ENCODE measurements at places on chromosomes 2 and 18.

DNA sequence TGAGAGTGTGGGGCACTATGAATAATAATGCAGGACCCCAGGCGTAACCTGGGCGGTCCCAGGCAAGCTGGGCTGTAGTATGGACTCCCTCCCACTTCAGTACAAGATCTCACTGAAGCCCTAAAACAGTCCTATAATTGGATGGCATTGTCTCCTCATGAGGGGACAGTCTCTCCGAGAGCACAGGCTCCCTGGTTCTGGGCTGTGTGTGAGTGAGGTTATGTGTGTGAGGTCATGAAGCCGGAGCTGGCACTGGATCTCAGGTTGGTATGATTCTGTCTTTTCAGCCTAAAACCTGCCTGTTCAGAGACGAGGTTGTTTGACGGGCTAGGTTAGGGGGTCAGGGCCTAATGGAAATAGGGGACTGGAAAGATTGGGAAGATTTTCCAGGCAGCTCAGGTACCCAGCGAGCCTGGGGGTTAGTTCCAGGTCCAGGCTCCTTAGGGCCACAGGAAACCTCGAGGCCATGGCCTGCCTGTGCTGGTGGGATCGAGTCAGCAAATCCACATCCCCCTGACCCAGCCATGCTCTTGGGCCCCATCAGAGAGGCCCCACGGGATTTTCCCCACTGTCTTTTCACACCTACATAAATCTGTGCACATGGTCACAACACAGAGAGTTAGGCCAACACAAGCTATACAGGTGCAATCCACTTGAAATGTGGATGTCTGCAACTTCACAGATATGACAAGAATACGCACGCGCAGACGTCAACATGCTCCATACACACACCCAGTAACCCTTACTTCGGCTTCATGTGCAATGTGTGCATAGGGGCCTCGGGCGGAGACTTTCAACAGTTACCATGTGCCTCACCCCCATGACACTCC is 94.8 kb downstream of the INHBB start:
- DNase-seq, result no peak

DNA sequence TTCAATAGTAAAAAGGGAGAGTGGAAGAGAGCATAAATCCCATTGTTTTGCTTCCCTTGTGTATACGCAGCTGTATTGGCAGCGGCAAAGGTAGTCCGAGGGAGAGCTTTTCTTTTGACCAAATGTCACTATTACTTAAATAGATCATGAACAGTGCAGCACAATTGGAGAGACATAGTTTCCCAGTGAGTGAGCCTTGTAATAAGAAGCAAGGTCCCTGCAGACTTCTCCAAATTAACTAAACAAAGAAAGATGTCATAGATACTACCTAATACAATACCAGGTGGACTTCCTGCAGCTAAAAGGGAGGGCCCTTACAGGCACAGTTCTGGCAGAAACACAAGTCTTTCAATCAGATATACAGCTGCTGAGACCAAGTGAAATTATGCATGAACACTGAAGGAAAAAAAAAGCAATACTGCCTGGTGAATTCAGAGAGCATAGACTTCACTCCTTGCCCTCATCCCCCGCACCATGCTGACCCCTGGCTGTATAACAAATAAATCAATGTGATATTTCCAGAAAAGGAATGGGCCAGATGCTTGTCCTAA is 404.7 kb upstream of the CDH2 start:
- no peak for DNase-seq

- DNase-seq, result no peak
Measured at GRCh38 chr2:44943693-44944101, 2.2 kb downstream of the SIX3 start.

GRCh38 chr2:119264781-119265692 is 41.4 kb downstream of the STEAP3 start:
- DNase-seq, result peak; percentile 61

GRCh38 chr2:16261791-16262190 is 321.4 kb downstream of the MYCN start:
- DNase-seq, result no peak

DNA sequence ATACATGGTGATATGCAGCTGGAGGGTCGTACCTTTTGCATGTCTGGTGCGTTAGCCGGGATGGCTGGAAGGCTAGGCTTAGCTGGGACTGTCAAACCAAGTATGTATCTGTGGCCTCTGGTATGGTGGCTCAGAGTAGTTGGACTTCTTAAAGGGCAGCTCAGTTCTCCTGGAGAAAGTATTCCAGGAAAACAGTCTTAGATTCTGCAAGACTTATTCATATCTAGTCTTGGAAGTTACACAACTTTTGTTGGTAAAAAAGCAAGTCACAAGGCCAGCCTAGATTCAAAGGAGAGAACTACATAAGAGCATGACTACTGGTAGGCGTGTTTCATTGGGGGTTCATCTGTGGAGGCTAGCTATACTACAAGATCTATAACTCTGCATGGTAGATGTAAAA is 45.5 kb downstream of the EML4 start:
- no peak for DNase-seq

GRCh38 chr2:217773539-217773938 is 229.3 kb downstream of the TNS1 start:
- DNase-seq, result no peak

DNA sequence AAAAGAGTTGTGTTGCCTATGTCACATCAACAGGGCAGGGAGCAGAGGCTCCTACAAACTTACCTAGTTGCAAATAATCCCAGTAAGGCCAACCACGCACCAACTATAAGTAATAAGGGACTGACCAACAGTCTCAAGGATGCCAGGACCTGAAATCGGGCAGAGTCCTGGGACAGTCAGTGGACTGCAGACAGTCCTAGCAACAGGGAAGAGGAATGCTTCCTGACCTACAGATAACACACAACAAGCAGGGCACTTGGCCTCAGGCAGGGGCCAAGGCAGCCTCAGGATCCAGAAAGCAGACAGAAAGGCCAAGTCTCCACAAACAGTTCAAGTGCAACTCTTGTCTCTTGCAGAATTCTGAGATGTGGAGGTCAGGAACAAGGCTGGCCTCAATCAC is 56.2 kb downstream of the GALNT14 start:
- DNase-seq, result no peak

- DNase-seq, result peak; percentile 46
Measured at GRCh38 chr2:84832772-84833461, 48.0 kb downstream of the TRABD2A start.

GRCh38 chr18:56413862-56414261 is 224.5 kb downstream of the TXNL1 start:
- DNase-seq, result no peak

- no peak for DNase-seq
Measured at GRCh38 chr18:11533942-11534496, 75.4 kb upstream of the SLC35G4 start.

GRCh38 chr2:100051253-100051652 is 91.1 kb downstream of the AFF3 start:
- DNase-seq, result no peak

- DNase-seq, result no peak
Measured at GRCh38 chr2:218540015-218540414, 28.1 kb downstream of the USP37 start.

GRCh38 chr18:57175532-57175931 is 28.6 kb downstream of the BOD1L2 start:
- DNase-seq, result no peak

GRCh38 chr2:177287814-177288213 is 23.3 kb upstream of the NFE2L2 start:
- no peak for DNase-seq

- DNase-seq, result no peak
Measured at GRCh38 chr2:98796775-98797544, 66.0 kb upstream of the MGAT4A start.

GRCh38 chr2:238313289-238313990 is 6.9 kb upstream of the TRAF3IP1 start:
- DNase-seq, result no peak

DNA sequence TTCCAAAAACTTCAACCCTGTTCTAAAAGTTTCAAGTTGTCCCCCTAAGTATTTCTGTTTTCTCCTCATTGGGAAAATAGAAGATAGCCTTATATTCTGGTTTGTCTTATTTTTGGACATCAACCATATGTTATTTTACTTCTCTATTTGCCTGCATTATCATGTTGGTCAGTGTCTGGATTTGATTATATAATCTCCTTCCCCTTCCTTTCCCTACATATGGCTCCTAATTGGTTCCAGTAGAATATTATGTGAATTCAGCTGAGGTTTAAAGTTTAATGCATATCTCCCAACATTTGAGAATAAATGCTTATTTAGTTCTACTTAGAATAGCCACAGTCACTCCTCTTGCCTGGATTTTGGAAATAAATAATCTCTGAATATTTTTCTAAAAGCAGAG is 66.9 kb downstream of the OXER1 start:
- no peak for DNase-seq

DNA sequence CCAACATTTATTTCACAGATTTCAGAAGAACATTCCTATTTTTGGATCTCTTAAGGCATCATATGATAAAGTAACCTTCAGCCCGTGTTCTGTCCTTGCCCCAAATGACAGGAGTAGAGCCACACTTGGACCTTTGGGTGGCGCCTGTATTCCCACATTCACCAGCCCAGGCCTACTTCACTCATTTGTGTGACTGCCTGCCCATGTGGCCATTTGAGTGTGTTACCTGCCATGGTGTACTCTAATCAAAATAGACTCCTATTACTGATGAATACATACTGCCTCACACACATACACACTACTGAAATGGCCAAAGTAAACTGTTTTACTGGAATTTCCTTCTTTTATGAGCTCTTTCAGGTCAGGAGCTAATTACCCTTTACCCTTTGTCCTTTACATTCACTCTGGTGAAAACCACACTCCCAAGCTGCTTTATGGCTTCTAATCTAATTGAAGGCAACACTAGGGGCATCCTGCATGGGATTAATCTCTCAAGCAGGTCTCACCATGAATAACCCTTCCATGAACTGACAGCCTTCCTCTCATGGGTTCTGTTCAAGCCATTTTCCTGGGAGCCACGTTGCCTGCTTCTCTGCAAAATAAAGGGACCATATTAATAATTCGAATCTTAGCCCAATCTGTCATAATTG is 271.0 kb upstream of the GALNT5 start:
- DNase-seq, result peak; percentile 4

GRCh38 chr2:171124541-171124940 is 36.2 kb downstream of the TLK1 start:
- no peak for DNase-seq

- DNase-seq, result no peak
Measured at GRCh38 chr2:12710301-12710700, 6.4 kb upstream of the TRIB2 start.

GRCh38 chr2:15436195-15436594 is 124.9 kb downstream of the NBAS start:
- no peak for DNase-seq

DNA sequence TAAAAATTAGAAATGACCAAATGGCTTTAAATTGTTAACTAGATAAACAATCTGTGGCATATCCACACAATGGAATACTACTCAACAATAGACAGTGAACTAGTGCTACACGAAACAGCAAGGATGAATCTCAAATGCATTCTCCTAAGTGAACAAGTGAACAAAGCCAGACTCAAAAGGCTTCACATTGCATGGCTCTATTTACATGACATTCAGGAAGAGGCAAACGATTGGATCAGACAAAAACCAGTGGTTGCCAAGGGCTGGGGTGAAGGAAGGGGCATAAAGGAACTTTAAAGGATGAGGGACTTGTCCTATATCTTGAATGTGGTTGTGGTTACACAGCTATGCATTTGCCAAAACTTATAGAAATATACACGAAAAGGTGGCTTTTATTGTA is 184.3 kb downstream of the RPIA start:
- DNase-seq, result no peak

- DNase-seq, result no peak
Measured at GRCh38 chr18:26429535-26430226, 118.7 kb downstream of the KCTD1 start.

- no peak for DNase-seq
Measured at GRCh38 chr2:1727796-1728474, 16.4 kb downstream of the PXDN start.

DNA sequence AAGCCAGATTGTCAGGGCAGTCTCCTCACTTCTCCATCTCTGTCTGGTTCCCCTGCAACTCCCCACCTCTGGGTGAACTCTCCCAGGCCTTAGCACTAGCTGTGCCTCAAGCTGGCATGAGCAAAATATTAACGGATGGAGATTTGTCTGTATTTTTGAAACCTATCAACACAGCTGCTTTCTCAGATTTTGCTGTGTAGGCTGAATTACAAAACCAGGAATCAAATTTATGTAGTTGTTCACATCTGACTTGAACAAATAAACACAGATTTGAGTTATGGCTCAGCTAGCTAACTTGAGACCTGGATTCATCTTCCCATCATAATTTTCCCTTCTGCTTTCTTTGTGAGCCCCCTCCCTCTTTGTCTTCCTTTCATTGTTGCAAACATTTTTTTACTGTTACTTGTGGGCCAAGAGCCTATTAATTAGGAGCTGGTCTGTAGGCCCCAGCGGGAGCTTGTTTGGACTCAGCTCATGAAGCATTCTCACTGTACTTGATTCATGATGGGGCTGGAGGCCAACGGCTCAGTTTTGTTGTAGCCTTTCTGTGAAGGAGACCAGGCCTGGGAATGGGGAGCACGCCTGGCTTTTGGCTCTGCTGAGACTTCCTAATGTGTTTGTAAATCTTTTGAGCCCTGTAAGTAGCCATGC is 164.1 kb upstream of the GATA6 start:
- DNase-seq, result no peak

GRCh38 chr2:177545143-177545542 is 152.6 kb downstream of the AGPS start:
- DNase-seq, result peak; percentile 10

GRCh38 chr18:26853401-26853800 is 12.1 kb downstream of the AQP4 start:
- DNase-seq, result no peak

DNA sequence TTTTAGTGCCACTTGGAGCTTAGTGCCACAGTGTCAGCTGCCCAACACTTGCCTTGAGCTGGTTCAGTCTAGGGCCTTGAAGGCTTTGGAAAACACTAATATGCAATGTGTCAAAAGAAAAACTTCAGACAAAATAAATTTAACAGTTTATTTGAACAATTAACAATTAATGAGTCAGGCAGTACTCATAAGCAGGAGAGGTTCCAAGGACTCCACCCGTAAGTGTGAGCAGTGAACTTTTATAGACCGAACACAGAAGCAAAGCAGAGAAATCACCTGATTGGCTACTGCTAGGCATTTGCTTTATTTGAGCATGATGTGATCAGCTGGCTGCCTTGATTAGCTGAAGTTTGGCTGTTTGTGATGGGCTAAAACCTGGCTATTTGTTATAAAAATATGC is 49.5 kb upstream of the TBC1D8 start:
- DNase-seq, result no peak

GRCh38 chr2:33503002-33503401 is 26.6 kb downstream of the RASGRP3 start:
- DNase-seq, result no peak

- DNase-seq, result no peak
Measured at GRCh38 chr2:183799761-183800160, 675.5 kb downstream of the NUP35 start.

- DNase-seq, result no peak
Measured at GRCh38 chr2:214549946-214550345, 139.1 kb downstream of the VWC2L start.
